ENCODE measurements at places on chromosomes 3 and 15.

DNA sequence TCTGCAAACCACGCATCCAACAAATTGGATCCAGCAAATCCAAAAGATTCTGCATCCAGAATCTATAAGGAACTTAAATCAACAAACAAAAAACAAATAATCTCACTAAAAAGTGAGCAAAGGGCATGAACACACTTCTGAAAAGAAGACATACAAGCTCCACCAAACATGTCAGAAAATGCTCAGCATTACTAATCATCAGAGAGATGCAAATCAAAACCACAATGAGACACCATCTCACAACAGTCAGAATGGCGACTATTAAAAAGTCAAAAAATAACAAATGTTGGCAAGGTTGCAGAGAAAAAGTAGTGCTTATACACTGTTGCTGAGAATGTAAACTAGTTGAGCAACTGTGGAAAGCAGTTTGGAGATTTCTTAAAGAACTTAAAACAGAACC, 21.6 kb upstream of the SLC25A36 start:
- DNase-seq: no peak
- H3K27me3 ChIP-seq: no peaks in the 10 kb centered on the region
- H3K27ac ChIP-seq: no peak overlapping the region
- H3K36me3 ChIP-seq: no peaks in the 10 kb centered on the region

GRCh38 chr3:187290503-187290902, 1.0 kb downstream of the MASP1 start:
- H3K36me3 ChIP-seq: no peaks in the 10 kb centered on the region
- H3K27ac ChIP-seq: no peak overlapping the region
- no peak for DNase-seq
- H3K27me3 ChIP-seq: no peaks in the 10 kb centered on the region

- H3K36me3 ChIP-seq: no peaks in the 10 kb centered on the region
- no peak overlapping the region for H3K27ac ChIP-seq
- no peaks in the 10 kb centered on the region for H3K4me1 ChIP-seq
- no peak overlapping the region for H3K4me3 ChIP-seq
These were observed 354.1 kb downstream of the ROBO2 start for GRCh38 chr3:77394046-77394445.

DNA sequence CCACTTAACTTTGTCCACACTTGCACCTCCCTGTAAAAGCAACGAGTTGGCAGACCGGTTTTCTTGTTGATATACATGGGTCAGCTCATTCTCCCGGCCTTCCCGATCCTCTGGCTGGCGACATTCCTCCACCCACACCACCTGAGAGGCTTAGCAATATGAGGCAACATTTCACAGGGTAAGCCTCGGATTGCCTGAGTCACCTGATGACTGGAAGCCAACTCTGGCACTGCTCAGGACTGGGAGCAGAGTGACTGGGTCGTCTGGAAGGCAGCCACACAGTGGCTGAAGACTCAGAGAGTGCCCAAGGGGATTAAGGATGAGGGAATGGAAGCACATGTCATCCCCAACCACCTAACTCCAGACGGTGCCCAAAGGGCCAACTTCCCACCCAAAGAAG, 9.8 kb downstream of the HOMER2 start:
- H3K36me3 ChIP-seq: no peaks in the 10 kb centered on the region
- no peaks in the 10 kb centered on the region for H3K27me3 ChIP-seq
- H3K27ac ChIP-seq: no peak overlapping the region
- H3K4me1 ChIP-seq: no peaks in the 10 kb centered on the region
- no peak overlapping the region for H3K4me3 ChIP-seq

DNA sequence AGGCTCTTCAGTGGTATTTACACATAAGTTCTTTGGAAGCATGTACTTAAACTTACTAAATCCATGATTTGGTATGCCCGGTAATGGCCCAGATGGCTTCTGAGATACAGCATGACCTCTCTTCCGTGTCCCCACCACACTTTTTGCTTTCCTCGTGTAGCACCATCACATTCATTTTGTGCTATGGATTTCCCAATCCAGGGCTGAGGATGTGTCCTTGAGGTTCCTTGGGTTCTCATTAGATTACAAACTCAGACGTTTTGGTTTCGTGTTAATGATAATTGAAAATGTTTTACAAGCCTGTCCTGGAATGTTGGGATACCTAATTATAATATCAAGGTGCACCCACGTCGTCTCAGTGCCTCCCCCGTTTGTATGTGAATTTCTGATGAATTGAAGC, 7.3 kb downstream of the ABHD2 start:
- DNase-seq: no peak
- H3K4me1 ChIP-seq: peaks cover 9% of the 10 kb centered on the region
- H3K36me3 ChIP-seq: no peaks in the 10 kb centered on the region
- no peak overlapping the region for H3K4me3 ChIP-seq
- no peaks in the 10 kb centered on the region for H3K27me3 ChIP-seq

GRCh38 chr3:69137005-69137404, 14.6 kb upstream of the LMOD3 start:
- no peak overlapping the region for H3K27ac ChIP-seq
- H3K4me3 ChIP-seq: no peak overlapping the region
- H3K36me3 ChIP-seq: no peaks in the 10 kb centered on the region
- H3K4me1 ChIP-seq: no peaks in the 10 kb centered on the region
- H3K27me3 ChIP-seq: no peaks in the 10 kb centered on the region

DNA sequence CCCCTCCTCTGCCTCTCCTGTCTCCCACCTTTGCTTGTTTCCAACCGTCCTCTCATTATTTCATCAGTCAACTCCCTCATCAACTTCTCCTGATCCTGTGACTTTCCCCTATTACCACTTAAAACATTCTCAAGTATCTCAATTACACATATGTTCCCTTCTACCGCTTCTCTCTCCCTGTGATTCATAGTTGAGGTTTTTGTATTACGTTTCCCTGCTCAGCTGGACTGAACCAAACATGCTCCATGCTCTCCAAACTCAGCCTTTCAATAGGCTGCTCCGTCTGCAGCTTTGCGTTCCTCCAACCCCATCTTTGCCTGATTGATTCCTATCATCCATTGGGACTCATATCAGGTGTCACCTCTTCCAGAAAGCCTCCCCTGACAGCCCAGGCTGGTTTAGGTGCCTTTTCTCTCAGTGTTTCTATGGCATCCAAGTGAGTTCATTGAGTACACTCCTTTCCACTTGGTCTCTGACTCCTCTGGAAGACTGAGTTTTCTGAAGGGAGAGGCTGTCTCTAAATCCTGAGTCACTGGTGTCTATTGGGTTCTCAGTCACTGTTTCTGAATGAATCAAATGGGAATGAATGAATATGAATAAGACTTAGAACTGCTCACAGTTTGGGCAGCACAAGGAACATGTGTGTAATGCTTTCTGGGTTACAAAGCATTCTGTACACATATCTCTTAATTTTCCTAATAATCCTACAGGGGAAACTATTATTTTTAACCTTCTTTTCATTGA, 56.4 kb downstream of the PLD1 start:
- no peaks in the 10 kb centered on the region for H3K4me1 ChIP-seq
- no peaks in the 10 kb centered on the region for H3K36me3 ChIP-seq
- H3K4me3 ChIP-seq: no peak overlapping the region
- no peak for DNase-seq
- no peaks in the 10 kb centered on the region for H3K27me3 ChIP-seq

- H3K27ac ChIP-seq: no peak overlapping the region
- no peak for DNase-seq
- H3K27me3 ChIP-seq: no peaks in the 10 kb centered on the region
- H3K36me3 ChIP-seq: no peaks in the 10 kb centered on the region
- no peak overlapping the region for H3K4me3 ChIP-seq
- peaks cover 3% of the 10 kb centered on the region for H3K4me1 ChIP-seq
These were observed 11.0 kb downstream of the PARP16 start for GRCh38 chr15:65275728-65276126.

DNA sequence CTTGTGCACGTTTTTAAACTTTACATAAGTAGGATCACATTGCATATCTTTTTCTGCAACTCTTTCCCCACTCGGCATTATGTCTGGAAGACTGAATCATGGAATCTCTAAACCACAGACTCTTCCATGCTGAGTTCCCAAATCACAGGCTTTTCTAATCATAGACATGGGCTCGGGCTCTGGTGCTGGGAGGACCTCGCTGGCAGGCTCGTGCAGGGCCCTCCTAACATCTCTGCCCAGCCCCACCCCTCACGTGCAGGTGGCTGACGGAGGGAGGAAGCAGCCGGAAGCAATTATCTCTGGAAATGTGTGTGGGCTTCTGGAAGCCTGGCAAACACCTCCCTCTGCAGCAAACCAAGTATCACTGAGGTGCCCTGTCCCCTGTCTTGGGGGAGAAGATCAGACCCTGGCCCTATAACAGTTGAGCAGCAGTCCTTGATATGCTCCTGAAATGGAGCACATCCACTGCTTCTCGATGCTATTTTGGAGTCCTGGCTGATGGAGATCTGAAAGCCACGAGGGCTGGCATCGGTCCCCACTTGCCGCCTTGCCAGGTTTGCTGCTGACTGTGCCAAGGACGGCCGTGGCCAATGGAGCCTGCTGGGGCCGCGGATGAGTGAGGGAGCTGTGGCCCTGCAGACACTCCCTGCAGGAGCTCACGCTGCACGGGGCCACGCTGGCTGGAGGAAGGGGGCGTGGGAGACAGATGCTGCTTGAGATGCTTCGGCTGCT, 4.4 kb upstream of the IQSEC1 start:
- no peak overlapping the region for H3K4me3 ChIP-seq
- no peak for DNase-seq
- peaks cover 4% of the 10 kb centered on the region for H3K27me3 ChIP-seq
- H3K27ac ChIP-seq: no peak overlapping the region
- H3K4me1 ChIP-seq: no peaks in the 10 kb centered on the region
- H3K36me3 ChIP-seq: no peaks in the 10 kb centered on the region

DNA sequence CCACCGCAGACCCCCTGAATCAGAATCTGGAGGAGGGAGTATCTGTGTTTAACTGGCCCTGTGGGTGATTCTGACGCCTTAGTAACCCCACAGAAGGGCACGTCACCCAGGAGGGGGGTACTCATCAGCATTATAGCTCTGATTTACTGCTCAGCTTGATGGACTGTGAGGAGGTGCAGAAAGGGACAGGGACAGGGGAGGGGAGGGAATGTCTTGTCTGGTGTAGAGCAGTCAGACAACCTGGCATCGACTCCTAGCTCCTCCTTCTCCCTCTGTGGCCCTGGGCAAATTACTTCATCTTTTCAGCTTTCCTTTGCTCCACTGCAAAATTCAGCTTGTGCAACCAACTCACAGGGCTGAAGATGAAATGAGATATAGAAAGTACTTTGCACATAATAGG, 42.3 kb upstream of the GLCE start:
- H3K27ac ChIP-seq: no peak overlapping the region
- H3K36me3 ChIP-seq: no peaks in the 10 kb centered on the region
- H3K4me3 ChIP-seq: peak overlapping the region; percentile 2
- H3K27me3 ChIP-seq: peaks cover 4% of the 10 kb centered on the region

DNA sequence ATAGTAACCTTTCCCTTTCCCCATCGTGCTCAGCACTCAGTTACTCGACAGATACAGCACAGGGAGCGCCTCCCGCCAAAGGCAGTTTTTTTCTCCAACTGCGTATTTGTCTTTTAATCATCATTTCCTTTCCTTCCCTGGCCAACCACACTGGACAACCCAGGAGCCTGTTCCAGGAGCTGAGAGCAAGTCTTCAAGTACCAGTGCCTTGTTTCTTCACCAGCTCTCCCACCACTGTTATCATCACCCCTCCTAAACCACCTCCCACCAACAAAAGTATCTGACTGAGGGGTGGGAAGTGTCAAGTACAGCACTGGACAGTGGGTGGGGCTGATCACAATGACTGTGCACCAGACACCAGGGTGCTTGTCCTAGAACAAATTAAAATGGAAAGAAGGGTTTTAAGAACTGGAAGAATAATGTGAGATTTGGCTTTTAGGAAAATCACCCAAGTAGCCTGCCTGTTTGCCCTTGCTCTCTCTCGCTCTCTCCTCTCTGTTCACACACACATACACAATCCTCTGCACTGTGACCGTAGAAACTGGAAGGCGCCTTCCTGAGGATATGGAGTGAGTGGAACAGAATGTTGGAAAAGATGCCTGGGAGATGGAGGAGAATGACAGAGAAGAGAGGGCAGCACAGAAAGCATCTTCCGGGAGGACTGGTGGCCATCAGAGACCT, 126.3 kb downstream of the TNIK start:
- H3K27me3 ChIP-seq: no peaks in the 10 kb centered on the region
- no peak overlapping the region for H3K27ac ChIP-seq
- no peak for DNase-seq
- H3K36me3 ChIP-seq: no peaks in the 10 kb centered on the region
- H3K4me3 ChIP-seq: no peak overlapping the region

GRCh38 chr3:73680391-73681095, 55.8 kb upstream of the PDZRN3 start:
- no peak for DNase-seq
- H3K27ac ChIP-seq: no peak overlapping the region

DNA sequence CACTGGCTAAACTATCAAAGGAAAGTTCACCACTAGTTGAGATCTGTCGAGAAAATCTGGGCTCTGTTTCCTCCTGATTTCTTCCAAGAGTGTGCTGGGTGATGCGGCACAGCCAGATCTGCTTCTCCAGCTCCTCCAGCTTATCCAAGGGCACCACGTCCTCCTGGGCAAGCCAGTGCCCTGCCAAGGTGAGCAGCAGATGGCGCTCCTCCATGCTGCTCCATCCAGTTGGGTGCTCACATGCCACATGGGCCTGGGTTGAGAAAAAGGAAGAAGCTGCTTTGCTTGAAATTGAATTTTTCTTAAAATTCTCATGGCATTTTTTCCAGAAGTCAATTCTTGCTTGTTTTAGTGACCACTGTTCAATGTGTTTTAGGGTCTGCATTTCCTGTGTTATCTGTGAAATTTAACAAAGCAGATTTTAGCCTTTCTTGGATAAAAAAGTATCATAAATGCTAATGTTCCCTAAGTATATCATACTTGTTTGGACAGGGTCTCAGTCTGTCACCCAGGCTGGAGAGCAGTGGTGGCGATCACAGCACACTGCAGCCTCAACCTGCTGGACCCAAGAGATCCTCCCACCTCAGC, 47.3 kb downstream of the EIF3J start:
- H3K27ac ChIP-seq: no peak overlapping the region
- peaks cover 31% of the 10 kb centered on the region for H3K36me3 ChIP-seq
- H3K4me1 ChIP-seq: no peaks in the 10 kb centered on the region
- H3K4me3 ChIP-seq: no peak overlapping the region
